ENCODE measurements at places on chromosomes 16 and 17.

GRCh38 chr17:57931488-57932137 is 23.6 kb downstream of the CUEDC1 start:
- H3K4me3 ChIP-seq = no peak overlapping the region
- no peak for DNase-seq
- peaks cover 2% of the 10 kb centered on the region for H3K36me3 ChIP-seq
- H3K27ac ChIP-seq = no peak overlapping the region
- no peaks in the 10 kb centered on the region for H3K27me3 ChIP-seq

DNA sequence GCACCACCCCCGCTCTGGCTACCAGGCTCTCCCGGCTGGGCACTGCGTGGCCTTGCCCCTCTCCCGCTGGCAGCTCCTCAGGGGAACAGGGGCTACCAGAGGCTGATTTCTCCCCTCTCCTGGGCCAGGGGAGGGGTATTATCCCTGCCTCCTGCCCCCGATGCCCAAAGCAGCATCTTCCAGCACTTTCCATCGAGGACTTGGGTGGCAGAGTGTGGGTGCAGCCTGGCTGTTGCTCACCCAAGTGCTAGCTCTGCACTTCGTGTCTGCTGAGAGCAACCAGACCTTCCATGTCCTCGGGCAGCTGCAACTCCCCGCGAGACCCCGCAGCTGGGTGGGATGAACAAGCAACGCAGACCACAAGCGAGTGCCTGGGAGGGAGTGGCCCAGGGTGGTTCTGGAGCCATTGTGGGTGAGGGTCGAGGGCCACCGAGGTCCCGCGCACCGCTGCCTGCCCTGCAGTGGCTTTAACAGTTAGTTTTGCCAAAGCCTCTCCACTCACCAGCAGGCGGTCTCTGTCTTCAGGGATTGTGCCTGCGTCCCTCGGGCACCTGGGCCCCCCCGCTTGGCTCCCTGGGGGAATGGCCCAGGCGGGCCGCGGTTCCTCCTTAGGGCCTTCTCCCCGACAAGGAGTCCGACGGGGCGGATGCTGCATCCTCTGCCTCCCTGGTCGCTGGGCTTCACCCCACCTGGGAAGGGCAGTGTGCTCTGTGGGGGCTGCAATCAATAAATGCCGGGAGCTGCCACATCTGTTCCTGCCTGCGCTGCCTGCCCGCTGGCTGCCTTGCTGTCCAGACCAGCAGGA is 8.4 kb downstream of the SLC25A10 start:
- no peak overlapping the region for H3K4me3 ChIP-seq
- peaks cover 7% of the 10 kb centered on the region for H3K27me3 ChIP-seq

DNA sequence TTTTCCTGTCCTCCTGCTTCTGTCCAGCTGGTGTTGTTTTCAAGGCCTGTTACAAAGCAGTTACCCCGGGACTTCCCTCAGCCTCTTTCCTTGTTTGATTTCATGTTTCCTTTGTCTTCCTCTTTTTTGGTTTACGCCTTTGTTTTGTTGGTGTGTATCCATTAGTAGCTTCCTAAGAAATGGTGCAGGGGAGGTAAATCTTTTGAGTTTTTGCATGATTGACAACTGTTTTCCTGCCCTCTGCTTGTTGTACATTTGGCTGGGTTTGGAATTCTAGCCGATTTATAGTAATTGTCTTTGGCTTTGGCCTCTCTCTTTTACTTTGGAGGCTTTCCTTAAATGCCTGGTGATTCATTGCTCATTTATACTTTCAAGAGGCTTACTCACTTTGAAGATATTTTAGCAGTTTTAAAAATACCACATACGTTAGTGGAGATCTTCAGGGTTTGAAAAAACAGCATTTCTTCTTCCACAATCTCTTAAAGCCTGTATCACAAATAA is 32.8 kb downstream of the DNAH2 start:
- peaks cover 3% of the 10 kb centered on the region for H3K36me3 ChIP-seq
- DNase-seq = no peak
- peak overlapping the region; percentile 62 for H3K27ac ChIP-seq
- H3K4me3 ChIP-seq = no peak overlapping the region
- H3K4me1 ChIP-seq = peaks cover 30% of the 10 kb centered on the region
- H3K27me3 ChIP-seq = peaks cover 2% of the 10 kb centered on the region

GRCh38 chr17:57602896-57603295 is 142.2 kb downstream of the CCDC182 start:
- no peaks in the 10 kb centered on the region for H3K36me3 ChIP-seq
- DNase-seq = no peak
- H3K4me1 ChIP-seq = peaks cover 18% of the 10 kb centered on the region

- no peaks in the 10 kb centered on the region for H3K27me3 ChIP-seq
- no peak overlapping the region for H3K27ac ChIP-seq
- no peak overlapping the region for H3K4me3 ChIP-seq
- no peaks in the 10 kb centered on the region for H3K4me1 ChIP-seq
Observed at GRCh38 chr16:68548947-68549346, 9.9 kb downstream of the ZFP90 start.

- no peaks in the 10 kb centered on the region for H3K27me3 ChIP-seq
- H3K4me1 ChIP-seq = peaks cover 35% of the 10 kb centered on the region
- no peak overlapping the region for H3K27ac ChIP-seq
- no peak overlapping the region for H3K4me3 ChIP-seq
- DNase-seq = no peak
Observed at GRCh38 chr17:78589031-78589675, 12.0 kb upstream of the DNAH17 start.
